ENCODE measurements at places on chromosomes 7 and 10.

- DNase-seq, result no peak
Observed at GRCh38 chr7:107597953-107598352, 17.9 kb downstream of the BCAP29 start.

DNA sequence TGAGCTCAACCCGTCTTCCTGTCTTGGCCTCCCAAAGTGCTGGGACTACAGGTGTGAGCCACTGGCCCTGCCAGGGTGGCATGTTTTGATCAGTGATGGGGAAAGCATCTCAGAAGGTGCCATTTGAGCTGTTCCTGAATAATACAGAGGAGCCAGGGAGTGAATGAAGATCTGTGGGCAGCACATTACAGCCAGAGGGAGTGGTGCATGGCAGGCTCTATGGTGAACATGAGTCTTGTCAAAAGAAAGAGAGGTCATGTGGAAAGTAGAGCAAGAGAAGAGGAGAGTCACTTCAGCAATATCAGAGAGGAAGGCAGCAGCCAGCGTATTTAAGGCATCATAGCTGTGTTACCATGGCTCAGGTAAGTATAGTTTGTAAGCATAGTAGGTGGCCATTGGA, 275.7 kb upstream of the LRGUK start:
- DNase-seq, result no peak

GRCh38 chr10:104076743-104077160, 8.9 kb downstream of the COL17A1 start:
- DNase-seq, result peak; percentile 14

DNA sequence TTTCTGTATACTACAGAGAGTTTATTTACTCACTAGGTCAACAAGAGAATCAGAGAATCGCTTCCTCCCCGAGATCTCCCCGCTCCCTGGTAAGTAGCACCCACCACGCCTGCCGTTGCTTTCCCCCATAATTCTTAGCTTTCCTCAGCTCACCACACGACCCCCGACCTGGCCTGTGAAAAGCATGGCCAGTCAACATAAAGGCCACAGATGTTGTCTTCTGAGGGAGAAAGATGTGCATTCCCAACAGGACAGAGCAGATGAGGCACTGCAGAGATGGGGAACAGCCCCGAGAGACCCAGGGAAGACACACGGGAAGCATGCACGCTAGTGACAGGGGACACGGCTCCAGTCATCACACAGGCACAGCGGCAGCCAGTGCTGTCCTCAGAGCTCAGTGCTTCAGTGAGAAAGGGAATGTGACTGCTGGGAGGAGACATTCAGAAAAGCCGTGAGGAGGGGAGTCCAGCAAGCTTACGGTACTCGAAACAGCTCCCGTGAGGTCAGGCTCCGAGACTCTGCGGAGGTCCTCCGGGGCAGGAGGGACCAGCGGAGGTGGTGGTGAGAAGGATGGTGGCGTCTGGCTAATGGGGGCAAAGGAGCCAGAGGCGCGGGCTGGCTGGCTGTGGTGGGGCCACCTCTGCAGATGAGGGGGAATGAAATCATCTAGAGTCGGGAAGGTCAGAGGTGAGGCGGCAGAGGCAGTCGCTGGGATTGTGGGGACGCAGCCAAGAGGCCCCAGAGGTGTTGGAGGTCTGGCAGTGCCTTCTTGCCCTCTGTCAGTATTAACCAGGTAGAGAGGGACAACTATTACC, 123.4 kb upstream of the PDLIM1 start:
- no peak for DNase-seq

DNA sequence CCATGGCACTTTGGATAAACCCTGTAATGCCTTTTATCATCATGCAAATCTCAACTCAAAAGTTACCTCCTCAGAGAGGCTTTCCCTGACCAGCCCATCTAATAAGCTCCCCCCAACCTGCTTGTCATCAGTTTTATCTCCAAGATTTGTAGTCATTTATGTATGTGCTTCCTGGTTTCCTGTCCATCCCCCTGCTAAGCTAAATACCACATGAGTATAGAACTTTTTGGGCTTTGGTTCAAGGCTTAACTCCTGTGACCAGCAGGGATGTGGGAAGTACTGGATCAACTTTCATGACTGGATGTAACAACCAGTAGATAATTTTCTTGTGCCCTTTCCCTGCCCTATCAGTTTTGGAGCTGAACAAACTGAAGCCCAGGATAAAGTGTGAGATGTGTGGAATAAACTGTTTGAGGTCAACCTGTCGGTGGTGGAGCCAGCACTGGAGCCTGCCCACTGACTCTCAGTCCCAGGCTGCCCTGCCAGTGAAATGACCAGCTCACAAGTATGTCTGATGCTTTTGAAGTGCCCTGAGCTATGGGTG, 148.6 kb downstream of the CYP26A1 start:
- no peak for DNase-seq

DNA sequence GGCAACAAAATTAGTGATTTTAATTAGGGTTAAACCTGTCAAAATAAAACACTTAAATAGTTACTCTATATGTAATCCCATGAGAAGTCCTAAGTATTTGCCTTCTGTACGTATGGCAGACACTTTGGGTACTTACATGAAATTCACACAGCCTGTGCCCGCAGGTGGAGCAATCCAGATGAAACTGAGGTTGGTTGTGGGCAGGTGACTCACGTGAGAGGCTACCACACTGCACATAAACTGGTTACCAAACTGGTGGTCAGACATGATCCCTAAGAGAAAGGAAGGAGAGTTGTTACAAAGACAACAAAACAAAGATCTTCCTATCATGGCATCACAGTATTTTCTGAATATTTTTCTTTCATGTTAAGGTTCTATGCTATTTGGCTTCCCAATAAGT, 156.1 kb downstream of the RELN start:
- no peak for DNase-seq

DNA sequence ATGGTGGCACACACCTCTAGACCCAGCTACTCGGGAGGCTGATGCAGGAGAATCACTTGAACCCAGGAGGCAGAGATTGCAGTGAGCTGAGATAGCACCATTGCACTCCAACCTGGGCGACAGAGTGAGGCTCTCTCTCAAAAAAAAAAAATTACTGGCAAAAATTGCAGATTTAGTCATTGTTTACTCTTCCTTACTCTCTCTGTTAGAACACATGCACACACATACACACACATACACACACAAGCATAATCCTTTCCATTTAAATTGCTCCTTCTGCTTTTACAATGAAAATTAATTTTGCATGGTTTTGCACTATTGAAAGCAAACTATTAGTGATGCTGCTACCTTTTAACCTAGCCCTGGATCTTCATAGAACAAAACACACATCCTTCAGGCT, 15.4 kb upstream of the UCN3 start:
- no peak for DNase-seq

- peak; percentile 12 for DNase-seq
Observed at GRCh38 chr10:96619796-96620773, 33.3 kb upstream of the TM9SF3 start.

DNA sequence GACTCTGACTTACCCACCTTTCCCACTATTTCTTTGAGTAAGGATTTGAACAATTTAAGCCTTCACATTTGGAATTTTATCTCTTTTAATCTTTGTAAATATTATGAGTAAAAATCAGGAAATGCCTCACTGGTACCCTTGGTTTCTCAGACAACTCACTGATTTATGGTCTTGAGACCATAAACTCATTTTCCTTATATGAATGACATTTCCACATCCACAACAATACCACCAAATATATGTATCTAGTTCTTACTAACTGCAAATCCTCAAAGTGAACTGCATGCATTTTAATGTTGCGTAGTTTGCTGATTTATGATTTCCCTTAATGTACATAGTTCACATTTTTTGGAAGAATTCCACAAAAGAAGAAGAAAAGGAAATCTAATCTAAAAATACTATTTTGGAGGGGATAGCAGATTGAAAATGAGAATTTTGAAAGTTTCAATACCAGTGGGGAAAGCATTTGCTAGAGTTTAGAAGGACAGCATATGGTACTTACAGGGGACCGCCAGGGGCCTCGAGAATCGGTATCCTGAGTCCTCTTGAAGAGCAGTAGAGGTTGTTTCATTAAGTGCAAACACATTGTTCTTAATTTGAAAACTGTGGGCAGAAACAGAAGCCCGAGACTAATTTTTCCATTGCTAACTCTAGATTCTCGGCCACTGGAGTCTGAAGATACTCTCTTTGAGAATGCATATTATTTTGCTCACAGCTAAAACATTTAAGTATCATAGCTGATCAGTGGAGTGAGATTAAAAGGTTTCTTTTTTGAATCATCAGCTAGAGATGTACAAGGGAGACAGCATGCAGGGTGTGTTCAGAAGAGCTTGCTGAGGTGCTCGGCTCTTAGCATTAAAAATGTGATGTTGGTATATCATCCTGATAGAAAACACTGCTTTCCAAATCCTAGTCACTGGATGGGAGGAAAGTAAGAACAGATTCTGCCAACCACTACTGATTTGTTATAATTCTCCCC, 964.0 kb downstream of the GATA3 start:
- no peak for DNase-seq

- DNase-seq, result no peak
Observed at GRCh38 chr10:123570051-123570897, 95.9 kb upstream of the GPR26 start.

GRCh38 chr7:47088329-47089067, 493.4 kb downstream of the TNS3 start:
- DNase-seq, result no peak

- no peak for DNase-seq
Observed at GRCh38 chr7:52826515-52827265, 208.7 kb upstream of the POM121L12 start.

GRCh38 chr10:30466445-30466844, 32.5 kb downstream of the MAP3K8 start:
- no peak for DNase-seq

DNA sequence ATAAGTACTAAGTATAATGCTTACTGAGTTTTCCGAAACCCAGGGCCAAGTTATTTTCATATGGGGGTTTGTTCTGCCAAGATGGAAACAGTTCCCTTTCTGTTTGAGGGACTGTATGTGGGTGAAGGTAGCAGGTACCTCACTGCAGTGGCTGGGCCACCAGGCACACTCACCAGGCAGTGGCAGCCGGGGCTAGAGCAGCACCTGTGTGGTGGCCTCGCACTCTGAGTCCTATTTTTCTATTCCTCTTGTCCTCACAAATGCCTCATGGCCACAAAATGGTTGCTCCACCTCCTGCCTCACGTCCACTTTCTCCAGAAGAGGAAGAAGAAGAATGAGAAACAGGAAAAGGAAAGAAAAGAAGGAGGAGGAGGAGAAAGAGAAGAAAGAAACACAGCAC, 167.3 kb upstream of the SHH start:
- DNase-seq, result no peak

DNA sequence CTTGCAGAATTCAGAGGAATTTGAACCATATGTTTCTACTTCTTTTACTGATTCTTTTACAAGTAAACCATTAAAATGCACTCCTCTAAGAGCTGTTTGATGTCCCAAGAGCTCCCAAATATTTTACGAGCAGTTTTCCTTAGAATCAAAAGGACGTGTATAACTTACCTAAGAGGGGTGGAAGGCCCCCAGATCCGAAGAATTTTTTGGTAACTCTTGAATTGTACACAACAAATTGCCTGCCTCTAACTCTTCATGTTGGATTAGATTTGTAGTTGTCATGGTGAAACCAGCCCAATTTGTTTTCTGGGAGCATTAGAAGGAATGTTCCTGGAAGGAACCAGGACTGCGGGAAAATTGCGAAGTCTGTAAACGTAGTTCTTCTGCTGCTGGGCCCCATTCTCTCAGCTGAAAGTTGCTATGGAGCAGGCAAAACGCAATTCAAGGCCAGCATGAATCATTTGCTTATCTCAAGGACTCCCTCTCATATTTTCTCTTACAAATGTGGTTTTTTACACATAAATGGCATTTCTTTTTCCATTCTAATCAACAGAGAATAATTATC, 124.8 kb upstream of the TMEM72 start:
- DNase-seq, result no peak

DNA sequence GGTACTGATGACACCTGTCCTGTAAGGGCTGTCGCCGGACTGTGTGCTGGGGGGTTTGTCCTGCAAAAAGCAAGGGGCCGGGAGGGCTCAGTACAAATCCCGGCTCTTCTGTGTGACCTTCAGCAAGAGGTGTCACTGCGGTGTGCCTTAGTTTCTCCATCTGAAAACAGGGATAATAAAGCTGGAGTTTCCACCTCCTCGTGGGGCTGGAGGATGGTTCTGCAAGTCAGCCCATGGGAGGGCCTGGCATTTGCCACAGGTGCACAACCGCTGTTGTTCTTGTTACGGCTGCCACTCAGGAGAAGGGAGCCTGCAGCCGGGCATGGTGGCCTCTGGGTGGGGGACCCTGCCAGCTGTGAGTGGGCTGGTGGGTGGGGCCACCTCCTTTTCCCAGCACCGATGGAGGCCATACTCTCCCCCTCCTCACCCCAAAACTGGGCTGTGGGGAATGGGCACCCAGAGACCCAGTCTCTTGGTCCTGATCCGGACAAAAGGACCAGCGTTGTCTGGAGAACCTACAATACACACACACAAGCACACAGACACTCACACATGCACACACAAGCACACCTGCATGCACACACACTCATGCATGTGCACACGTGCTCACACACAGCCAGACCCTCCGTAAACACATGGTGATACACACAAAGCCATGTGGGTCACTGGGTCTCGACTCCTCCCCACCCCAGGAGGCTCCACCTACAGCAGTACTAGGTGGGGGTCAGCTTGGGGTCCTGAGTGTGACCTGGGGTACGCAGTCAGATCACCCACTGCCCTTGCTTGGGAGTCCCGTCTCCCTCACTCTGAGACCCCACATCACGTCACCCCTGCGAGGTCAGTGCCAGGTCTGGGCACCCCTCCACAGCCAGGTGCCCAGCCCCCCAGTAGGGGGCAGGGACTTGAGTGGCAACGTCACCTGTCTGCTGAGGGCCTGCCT, 34.1 kb downstream of the ELFN1 start:
- no peak for DNase-seq

DNA sequence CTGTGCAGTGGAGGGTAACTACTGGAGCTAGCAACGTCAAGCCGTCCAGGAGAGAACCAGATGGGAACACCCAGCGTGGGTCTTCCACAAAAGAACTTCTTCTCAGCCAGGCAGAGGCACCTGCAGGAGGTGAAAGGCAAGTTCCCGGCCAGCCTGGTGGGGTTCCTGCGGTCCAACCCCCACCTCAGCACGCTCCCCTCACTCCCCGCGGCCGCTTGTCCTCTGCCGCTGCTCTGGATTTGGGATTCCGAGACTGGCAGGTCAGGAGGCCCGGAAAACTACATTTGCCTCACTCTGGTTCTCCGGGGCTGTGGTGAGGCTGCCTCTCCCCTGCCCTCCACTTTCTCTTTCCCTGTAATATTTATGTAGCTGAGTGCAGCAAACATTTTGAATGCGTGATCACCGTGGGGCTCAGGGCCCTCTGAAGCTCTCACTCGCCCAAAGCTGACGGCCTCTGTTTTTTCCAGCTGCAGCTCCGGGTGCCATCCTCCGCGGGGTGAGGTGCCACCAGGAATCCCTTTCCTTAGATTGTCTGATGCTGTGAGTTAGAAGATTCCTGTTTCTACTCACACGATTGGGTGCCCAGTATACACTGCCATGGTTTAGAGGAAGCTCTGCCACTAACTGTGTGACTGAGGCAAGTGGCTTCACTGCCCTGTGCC, 366.9 kb downstream of the DNAJB6 start:
- DNase-seq, result no peak

Data from NCI-H187 treated with DMSO at 0.1 percent for 48 hours (cell line).